ENCODE measurements at places on chromosomes 4 and X.
A peak's percentile ranks its signal among the peaks of the same experiment; 100 is the strongest.

GRCh38 chrX:154012336-154012991 is 7.2 kb downstream of the IRAK1 start:
- DNase-seq: peak; percentile 34

GRCh38 chrX:134624046-134624430 is 34.2 kb downstream of the PLAC1 start:
- no peak for DNase-seq

DNA sequence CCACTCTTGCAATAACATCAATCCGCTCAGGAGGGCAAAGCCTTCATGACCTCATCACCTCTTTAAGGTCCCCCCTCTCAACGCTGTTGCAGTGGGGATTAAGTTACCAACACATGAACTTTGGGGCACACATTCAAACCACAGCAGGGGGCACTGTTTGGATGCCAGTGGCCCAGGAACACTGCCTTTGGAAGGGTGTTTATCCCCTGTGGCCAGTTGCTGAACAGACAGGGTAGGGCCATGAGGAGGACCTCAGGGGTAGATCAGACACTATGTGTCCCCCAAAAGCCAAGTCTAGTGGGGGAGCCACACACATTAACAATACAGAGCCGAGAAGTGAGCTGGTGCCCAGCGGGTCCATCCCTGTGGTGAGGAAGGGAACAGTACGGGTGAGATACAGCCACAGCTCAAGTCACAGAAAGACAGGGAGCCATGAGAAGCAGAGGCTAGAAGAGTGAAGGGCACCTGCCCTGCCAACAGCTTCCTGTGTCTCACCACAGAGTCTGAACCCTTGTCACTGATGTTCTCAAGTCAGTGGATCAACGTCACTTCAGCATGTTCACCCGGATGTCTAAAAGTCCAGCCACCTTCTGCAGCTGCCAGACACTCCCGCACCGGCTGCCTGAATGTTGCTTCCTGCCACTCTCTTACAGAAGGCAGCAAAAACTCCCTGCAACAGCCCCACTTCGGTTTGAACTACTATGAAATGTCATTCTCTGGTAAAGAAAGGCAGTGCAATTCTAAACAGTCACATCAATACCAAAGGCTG is 19.9 kb upstream of the MXD4 start:
- DNase-seq: no peak

DNA sequence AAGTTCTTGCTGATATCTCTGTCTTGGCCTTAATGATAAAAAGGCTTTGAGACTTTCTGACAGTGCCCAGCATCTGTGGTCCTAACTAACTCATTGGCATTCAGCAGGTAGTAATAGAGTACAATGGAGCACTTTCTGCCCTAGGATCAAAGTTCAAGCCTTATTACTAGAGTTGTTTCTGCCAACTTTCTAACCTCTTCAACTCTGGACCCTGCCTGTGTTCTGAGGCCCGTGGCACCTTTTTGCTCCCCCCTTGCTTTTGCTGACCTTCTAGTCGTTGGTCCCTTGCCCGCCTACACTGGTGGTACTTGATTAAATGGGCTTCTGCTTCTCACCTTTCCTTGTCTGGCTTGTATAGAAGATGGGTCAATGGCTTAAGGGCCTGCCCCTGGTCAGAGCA is 126.3 kb downstream of the PPARGC1A start:
- DNase-seq: no peak

DNA sequence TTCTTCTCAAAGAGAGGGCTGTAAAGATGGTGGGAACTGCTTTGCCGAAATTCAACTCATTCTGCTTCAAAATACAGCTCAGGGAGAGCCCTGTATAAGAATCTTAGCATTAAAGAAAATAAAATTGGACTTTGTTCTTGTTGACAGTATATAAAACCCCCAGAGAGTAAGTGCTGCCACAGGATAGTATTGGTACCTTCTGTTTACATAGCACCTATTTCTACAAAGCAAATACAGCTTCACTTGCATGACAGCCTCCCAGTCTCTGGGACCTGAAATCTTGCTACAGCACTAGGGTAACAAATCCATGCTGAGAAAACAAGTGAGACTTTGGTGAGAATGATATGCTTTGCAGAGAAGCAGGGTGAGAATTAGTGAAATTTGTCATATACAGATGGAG is 428.6 kb downstream of the ADGRL3 start:
- no peak for DNase-seq

DNA sequence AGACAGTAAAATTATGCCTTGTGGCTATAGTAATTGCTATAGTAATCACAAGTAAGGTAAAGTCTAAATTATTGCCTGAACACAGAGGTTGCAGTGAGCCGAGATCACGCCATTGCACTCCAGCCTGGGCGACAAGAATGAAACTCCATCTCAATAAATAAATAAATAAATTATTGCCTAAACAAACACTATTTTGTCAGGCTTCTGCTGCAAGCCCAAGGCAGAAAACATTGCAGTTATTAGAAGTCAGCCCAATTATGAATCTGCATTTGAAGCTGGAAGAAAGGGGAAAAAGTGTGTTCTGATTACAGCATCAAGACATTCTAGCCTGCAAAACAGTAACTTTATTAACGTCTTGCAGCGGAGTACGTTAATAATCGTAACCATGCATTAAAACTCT is 17.1 kb downstream of the HSD17B13 start:
- DNase-seq: no peak

DNA sequence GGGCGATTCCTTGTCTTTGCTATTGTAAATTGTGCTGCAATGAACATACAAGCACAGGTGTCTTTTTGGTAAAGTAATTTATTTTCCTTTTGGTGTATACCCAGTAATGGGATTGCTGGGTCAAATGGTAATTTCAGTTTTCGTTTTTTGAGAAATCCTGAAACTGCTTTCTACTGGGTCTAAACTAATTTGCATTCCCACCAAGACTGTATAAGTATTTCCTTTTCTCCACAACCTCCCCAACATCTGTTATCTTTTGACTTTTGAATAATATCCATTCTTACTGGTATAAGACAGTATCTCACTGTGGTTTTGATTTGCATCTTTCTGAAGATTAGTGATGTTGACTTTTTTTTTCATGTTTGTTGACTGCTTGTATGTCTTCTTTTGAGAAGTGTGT is 2506.0 kb downstream of the PCDH7 start:
- no peak for DNase-seq

- no peak for DNase-seq
Measured at GRCh38 chr4:168656055-168656660, 159.3 kb downstream of the PALLD start.

DNA sequence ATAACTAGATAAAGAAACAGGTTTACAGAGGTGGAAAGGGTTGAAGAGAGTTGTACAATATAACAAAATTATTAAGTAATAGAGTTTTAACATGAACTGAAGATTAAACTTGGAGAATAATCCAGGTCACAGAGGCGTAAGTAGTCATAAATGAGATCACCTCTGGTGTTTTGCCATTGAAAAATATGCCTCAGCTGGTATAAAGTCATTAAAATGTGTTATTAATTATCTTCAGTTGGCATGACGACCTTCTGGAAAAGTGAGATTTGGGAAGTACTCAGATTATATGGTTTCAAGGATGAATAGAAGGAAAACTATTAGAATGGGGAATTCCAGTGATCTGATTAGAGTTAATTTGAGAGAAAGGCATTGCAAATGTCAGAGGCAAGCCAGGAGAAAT is 237.5 kb upstream of the ANXA10 start:
- DNase-seq: no peak

DNA sequence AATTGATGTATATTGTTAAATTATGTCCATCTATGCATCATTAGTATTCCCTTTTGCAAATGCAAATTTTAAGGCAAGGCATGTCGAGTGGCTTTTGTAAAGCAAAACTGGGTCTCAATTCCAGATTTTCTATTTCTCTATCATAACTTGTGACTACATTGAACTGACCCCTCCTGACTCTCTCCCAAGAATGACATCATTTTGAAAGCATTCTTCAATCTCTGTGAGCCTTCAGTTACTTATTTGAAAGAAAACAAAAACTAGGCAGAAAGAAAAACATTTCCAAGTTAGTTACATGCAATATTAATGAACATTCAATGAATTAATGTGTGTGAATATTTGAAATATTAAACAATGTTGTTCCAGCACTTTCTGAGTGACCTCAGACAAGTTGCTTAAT is 314.3 kb upstream of the CLNK start:
- no peak for DNase-seq

DNA sequence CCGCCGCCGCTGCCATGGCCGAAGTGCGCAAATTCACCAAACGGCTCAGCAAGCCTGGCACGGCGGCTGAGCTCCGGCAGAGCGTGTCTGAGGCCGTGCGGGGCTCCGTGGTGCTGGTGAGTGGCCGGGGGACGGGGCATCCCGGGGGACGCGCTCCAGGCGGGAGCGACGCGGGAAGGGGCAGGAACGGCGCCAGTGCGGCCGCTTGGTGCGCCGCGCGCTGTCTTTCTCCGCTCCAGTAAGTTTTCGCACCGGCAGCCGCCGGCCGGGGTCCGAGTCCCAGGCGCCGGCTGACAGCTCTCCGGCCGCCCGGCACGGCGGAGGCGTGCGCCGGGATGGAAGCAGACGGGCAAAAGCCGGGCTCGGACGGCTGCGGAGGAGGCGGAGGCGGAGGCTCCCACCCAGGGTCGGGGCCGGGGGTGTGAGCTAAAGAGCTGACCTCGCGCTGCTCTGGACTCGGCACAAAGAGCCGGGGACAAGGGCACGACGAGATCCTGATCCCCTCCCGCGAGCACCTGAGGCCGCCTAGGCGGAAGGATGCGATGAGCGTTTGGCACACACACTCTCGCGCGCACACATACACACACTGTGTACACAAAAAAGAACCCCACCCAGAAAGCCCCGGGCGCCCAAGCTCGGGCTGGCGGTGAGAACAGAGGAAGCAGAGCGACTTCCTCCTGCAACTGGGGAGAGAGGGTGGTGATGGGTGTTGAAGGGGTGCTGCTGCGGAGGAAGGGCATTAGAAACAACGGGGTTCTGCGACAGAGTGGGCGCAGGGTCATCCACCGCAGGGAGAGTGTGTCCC is 545 bp downstream of the DOCK11 start:
- DNase-seq: no peak

DNA sequence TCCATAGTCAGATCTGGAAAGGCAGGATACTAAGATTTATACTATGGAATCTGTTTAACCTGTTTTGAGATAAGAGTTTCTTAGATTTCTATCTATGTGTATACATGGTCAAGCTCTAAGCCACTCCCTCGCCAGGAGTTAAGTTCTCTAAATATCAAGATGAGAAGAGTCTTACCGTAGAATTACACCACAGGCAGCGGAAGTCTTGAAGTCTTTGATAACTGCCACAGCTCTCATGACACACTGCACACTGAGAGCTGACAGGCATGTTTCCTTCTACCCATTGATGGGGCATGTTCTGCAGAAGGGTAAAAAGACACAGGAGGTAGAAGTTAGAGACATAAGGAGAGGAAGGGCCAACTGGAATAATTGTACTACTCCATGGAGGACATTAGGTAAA is 67.7 kb downstream of the DGKK start:
- peak; percentile 69 for DNase-seq

- DNase-seq: no peak
Measured at GRCh38 chrX:132364313-132364712, 124.5 kb downstream of the MBNL3 start.

DNA sequence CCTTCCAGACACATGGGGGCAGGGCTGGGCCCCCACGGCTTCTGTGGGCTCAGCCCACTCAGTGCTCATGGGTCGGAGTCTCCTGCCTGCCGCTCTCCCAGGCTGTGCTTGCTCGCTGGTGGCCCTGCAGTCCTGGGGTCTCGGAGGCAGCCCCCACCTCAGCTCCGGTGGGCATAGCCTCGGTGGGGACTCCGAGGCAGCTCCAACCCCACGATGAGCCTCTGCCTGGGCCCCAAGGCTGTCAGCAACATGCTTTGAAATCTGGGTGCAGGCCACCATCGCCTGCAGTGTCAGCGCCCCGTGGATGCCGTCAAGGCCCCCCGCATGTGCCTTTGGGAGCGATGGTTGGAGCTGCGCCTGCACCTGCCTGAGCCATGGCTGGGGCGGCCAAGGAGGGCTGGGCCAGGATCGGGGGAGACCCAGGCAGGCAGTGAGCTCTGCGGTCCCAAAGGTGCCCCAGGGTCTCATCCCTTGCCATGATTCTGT is 30.2 kb upstream of the SPON2 start:
- no peak for DNase-seq

- DNase-seq: no peak
Measured at GRCh38 chr4:54842656-54843055, 184.9 kb downstream of the KIT start.

GRCh38 chrX:57596516-57596915 is 4.7 kb downstream of the ZXDB start:
- DNase-seq: no peak

Data from trophoblast cell (in vitro differentiated cells and primary cell).